ENCODE measurements at places on chromosomes 13 and 19.

GRCh38 chr19:35063940-35064818 lies 22.7 kb downstream of the HPN start:
- no peak for DNase-seq

DNA sequence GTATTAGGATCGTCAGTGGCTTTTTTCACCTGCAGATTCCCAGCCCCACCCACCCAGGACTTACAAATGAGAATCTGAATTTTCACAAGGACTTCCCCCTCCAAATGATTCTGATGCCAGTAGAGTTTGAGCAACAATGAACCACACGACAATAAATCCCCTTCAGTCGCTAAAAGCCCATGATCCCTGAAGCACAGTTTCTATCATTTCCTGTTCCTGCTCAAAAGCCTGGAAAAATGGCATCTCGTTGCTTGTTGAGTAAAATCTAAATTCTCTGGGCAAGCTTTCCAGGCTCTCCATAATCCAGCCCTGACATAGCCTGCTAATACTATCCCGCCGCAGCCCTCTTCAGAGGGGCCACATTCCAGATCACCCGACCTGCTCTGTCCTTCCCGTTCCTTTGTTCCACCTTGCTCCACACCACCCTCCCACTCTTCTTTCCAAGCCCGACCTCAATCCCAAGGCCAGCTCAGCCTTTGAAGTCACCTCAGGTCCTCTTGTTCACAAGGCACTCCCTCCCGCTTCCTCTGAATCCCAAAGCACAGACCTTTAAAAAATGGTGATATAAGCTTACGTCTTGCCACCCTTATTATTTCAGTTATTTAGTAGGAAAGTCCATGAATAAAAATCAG lies 67.9 kb downstream of the NUFIP1 start:
- DNase-seq = no peak

DNA sequence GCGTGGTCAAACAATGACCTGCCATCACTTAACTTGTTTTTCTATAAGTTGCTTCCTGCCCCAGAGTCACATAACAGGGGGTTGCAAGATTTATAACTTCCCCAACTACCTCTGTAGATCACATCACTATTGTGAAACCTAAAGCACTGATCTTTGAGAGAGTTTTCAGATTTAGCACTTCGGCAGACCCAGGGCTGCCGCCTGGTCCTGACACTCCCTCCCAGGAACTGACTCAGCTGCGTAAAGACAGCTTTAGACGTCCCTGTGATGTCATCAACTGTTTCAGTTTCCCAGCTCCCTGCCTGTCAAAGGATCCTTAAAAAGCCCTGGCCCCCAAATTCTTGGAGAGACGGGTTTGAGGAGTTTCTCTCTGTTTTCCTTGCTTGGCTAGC lies 33.3 kb downstream of the IGFL2 start:
- DNase-seq = no peak

DNA sequence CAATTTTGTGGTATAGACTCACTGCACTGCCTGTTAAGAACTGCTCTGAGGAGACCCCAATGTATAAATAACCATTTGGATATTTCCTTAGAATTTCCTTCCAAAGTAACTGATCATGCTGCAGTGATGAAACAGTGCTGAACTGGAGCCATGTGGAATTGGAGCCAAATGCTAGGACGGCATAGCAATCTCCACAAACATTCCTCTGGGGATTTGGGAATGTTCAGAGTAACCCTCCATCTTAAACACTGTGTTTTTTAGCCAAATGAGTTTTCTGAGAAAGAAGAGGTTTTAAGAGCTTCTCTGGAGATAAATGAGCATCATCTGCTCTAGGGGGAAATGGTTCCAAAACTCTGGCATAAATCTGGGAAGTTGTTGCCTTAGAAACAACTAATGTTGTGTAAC lies 98.2 kb downstream of the OLFM4 start:
- DNase-seq = no peak

DNA sequence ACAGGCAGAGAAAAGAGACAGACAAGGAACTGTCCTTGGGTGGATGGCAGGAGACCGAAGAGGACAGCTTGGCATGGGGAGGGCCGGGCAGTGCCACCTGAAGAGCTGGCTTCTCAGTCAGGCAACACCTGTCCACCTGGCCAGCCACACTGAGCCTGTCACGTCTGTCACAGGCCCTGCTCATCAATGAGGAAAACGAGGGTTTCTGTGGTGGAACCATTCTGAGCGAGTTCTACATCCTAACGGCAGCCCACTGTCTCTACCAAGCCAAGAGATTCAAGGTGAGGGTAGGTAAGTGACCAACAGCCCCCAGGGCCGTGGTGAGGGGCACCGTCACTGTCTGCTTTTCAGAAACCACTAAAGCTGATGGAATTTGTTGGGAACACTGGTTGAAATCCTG lies 11.2 kb upstream of the PROZ start:
- DNase-seq = no peak

GRCh38 chr13:77868717-77869116 lies 49.9 kb downstream of the EDNRB start:
- DNase-seq = no peak

DNA sequence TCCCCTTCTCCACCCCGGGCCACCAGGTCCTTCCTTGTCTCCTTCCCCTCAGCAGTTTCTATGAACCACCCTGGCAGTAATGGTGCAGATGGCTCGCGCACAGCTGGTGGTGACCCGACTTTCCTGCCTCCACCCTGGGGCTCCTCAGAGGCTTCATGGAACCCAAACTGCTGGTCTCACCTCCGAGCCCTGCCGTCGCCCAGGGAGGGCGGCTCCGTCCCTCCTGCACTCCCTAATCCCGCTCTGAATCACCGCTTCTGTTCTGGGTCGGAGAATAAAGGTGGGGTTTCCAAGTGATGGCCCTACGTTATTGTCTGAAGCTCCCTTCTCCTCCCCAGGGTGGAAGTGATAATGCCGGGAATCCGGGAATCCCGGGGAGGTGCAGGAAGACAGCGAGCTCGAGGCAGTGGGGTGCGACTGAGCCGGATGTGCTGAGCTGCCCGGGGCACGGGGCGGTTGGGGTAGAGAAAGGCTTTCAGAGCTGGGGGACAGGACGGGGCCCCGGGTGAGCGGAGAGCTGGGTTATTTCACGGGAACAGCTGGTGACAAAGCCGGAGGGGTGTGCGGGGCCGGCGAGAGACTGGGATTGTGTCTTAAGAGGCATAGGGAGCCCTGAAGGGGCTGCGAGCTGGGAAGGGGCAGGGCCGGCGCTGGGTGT lies 711 bp downstream of the FUT2 start:
- DNase-seq = no peak

- no peak for DNase-seq
Measured at GRCh38 chr13:94115054-94115453, 364.4 kb downstream of the DCT start.

DNA sequence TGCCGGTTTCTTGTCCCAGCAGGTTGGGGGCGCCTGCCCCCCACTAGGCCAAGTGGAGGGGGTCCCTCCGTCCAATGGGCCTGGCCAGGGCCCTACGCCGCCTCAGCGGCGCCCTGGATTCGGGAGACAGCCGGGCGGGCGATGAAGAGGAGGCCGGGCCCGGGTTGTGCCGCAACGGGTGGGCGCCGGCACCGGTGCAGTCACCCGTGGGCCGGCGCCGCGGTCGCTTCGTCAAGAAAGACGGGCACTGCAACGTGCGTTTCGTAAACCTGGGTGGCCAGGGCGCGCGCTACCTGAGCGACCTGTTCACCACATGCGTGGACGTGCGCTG lies 6.2 kb downstream of the KCNJ14 start:
- no peak for DNase-seq

- DNase-seq = no peak
Measured at GRCh38 chr19:32837531-32837930, 32.0 kb downstream of the SLC7A9 start.

GRCh38 chr19:48724796-48725753 lies 5.5 kb upstream of the MAMSTR start:
- DNase-seq = no peak

DNA sequence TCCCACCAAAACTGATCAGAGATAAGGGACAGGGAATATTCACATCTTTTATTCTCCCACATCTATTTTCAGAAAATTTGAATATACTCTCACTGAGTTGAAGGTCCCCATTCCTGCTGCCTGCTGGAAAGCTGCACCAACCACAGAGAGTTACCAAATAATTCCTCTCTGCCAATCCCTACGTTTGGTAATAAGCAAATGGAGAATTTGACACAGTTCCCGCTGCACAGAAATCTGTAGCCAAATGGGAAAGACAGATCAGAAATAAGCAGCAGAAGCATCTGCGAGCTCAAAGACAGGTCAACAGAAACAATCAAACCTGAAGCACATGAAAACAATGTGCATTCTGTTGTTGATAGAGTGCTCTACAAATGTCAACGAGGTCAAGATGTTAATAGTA lies 9.9 kb downstream of the ZNF112 start:
- no peak for DNase-seq

DNA sequence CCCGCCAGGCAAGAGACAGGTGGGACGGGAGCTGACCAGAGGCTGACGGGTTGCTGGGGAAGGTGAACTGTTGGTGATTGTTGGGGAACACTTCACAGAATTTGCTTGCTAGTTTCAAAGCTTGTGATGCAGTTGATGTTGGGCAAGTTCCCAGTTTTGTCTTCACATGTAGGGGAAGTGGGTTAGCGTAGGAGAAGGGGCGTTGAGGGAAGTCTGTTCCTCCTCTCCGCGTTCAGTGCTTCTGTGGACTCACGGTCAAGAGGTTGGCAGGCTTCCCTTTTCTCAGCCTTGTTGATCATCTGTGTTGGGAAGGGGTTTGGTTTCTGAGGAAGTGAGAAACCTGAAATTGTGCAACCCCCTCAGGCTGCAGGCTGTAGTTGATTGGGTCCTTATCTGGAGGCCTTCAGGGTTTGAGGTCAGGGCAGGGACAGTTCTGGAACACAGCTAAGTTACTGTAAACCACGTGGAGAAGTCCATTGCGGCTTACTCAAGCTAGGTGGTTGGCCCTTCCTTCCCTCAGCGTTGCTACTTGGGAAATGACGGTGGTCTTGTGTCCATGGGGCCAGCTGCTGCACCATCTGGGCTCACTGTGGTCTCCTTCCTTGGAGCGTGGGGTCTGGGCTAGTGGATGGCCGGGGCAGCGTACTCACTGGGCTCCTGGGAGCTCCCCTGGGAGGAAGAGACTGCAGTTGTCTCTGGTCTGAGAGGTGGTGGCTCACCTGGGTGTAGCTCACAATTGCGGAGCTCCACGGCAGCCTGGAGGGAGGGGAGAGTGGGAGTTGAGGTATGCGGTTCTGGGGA lies 7.5 kb downstream of the RPS9 start:
- no peak for DNase-seq

DNA sequence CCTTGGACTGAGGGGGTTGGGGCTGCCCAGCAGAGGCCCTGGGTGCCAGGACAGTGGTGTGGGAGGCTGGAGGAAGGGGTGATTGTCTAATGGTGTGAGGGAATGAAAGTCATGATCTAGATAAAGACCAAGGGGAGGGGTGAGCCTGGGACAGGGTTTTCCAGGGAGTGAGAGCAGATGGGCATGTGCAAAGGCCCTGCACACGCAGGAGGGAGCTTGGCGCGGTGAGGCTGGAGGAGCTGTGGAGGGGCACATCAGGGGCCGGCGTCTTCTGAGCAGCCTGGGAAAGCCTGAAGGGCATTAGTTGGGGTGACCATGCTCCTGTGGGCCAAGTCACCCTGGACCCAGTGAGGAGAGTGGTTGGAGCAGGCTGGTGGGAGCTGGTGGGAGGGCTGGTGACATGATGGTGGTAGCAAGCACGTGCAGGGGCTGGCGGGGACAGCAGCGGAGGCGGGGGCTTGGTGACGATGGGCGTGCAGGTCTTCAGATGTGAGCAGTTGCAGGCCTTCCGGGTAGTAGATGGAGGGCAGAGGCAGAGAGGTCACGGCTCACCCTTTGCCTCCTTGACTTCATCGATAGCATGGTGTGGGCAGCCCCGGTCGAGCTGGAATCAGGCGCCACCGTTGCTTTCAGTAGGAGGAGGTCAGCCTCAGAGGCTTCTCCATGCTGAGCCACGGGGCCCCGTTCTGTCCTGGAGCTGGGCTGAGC lies 20.2 kb upstream of the F2RL3 start:
- no peak for DNase-seq

DNA sequence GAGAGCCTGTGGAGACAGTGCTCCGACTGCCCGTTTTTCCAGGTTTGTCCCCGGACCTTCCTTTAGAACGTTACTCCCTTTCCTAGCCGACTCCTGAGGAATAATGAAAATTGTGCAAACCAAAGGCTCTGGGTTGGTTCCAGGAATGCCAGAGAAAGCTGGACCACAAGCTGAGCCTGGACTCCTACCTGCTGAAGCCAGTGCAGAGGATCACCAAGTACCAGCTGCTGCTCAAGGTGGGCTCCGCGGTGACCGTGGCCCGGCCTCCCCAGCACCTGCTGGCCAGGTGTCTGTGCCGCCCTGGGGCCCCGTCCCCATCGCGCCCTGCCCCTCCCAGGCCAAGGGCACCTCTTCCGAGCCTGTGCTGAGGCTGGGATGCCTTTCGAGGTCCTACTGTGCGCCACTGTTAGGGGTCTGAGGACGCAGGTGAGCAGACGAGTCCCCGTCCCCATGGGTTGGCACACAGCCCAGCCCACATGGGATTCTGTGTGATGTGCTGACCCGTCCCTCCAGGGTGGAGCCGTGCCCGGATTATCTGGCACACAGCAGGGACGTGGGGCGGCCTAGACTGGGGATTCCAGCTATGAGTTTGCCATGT lies 20.5 kb upstream of the F7 start:
- no peak for DNase-seq

- no peak for DNase-seq
Measured at GRCh38 chr19:5652261-5652660, 28.1 kb downstream of the MICOS13 start.

DNA sequence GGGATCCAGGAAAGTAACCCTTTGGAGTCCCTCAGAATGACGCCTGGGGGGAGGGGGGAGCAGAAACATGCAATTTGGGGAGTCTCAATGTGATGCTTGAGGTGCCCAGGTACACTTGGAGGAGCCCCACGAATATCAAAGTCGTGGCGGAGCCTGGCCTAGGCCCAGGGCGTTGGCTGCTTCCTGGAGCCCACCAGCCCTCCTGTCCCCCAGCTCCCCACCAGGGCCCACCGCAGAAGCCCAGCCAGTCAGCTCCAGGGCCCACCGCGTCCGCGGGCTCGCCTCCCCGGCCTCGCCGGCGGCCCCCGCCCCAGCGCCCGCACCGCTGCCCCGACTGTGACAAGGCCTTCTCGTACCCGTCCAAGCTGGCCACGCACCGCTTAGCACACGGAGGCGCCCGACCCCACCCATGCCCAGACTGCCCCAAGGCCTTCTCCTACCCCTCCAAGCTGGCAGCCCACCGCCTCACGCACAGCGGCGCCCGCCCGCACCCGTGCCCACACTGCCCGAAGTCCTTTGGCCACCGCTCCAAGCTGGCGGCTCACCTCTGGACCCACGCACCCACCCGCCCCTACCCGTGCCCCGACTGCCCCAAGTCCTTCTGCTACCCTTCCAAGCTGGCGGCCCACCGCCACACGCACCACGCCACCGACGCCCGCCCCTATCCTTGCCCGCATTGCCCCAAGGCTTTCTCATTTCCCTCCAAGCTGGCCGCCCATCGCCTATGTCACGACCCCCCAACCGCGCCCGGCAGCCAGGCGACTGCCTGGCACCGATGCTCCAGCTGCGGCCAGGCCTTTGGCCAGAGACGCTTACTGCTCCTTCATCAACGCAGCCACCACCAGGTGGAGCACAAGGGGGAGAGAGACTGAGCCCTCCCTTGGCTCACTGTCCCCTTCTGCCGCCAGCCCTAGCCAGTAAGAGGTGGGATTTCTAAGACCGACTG lies 2.1 kb downstream of the ZNF575 start:
- DNase-seq = no peak

- DNase-seq = no peak
Measured at GRCh38 chr13:33411312-33411711, 125.8 kb upstream of the STARD13 start.

- DNase-seq = no peak
Measured at GRCh38 chr19:40278361-40279035, 6.6 kb downstream of the AKT2 start.
